ENCODE measurements at places on chromosomes 5 and 9.

GRCh38 chr5:2817031-2817603, 65.6 kb upstream of the IRX2 start:
- no peak for DNase-seq

GRCh38 chr9:21096901-21097255, 19.1 kb upstream of the IFNB1 start:
- DNase-seq: no peak

- no peak for DNase-seq
These were observed 52.6 kb upstream of the SUSD3 start for GRCh38 chr9:93005876-93006275.

- no peak for DNase-seq
These were observed 863 bp upstream of the LIFR start for GRCh38 chr5:38557308-38557710.

DNA sequence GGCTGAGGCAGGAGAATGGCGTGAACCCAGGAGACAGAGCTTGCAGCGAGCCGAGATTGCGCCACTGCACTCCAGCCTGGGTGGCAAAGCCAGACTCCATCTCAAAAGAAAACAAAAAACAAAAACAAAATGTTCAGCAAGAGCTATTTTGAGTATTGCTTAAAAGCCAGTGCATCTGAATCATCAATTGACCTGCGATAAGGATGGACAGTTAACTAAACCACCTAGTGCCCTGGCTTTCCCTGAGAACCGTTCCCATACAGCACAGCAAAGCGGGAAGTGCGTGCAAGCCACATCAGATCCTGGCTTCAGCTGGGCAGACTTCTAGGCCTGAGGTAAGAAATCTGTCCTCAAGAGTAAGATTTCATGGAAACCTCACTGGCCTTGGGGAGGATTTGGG, 2.7 kb downstream of the DYNC2I2 start:
- no peak for DNase-seq

- no peak for DNase-seq
These were observed 187.6 kb downstream of the PCSK1 start for GRCh38 chr5:96245140-96246091.

Data from stimulated activated CD4-positive, alpha-beta T cell treated with anti-CD3 and anti-CD28 coated beads, Interleukin-4, amount 100 ng/mL, for 4 hours (primary cell).